ENCODE measurements at places on chromosomes 11 and 22. TPM values are rescaled to one million over a fixed set of nuclear protein-coding genes. Genes with fewer than 3 reads are reported as not detected.

- no peak for DNase-seq
These were observed 12.0 kb upstream of the MRGPRD start for GRCh38 chr11:68992743-68993255.

DNA sequence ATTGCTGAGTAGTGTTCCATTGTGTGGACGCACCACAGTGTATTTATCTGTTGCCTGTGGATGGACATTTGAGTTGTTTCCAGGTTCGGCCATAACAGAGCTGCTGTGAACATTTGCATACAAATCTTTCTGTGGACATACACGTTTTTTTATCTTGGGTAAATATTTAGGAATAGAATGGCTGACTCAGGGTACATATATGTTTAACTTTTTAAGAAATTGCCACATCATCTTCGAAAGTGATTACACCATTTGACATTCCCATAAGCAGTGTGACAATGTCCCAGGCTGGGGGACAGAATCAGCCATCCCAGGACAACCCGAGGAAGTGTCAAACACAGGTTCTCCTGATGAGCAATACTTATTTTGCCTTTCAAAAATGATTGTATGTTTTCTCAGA is 87.9 kb downstream of the OSBP2 start:
- DNase-seq: no peak

TCIRG1 gene
- 97.1 TPM for total RNA-seq

DNA sequence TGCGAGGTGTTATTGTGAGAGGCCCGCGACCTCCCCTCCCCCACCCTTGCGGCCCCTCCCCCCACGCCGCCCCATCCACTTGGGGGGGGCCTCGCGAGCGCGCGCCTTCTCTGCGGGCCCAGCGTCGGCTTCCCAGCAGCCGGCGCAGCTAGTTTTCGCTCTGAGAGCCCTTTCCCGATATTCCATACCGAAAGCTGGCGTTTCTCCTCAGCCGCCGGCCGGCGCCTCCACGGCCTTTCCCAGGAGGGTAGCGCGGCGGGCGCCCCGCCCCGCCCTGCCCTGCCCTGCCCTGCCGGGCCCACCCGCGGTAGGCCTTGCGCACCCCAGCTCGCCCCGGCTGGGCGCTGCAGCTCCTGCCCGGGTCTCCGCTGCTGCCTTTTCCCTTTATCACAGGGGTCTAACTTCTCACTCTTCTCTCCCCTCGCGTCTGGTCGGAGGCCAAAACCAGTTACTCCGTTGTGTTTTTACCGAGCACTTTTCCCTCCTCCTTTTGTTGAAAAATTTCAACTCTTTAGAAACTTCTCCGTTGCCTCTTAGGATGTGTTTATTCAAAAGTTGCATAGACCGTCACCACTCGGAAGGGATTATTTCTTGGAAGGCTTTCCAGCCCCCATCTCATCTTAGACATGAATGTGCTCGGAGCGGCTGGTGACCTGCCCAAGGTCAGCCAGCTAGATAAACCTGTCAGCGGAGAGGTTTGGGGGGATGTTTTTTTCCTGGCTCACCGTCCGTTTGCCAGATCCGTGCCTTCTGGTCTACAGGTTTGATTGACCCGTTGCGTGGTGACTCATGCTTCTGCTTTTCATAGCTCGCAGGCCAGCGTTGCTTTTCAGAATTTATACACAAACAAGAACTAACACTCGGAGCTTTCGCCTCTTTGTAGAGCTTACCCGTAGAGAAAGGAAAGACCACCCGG is 648 bp downstream of the PAFAH1B2 start:
- peak; percentile 57 for DNase-seq
